Smooth muscle cell of trachea (primary cell): ENCODE measurements at places on chromosomes 2 and 18. TPM values are rescaled to one million over a fixed set of nuclear protein-coding genes. Genes with fewer than 3 reads are reported as not detected.

CCDC141 gene
- total RNA-seq, result under 0.01 and 0.29 TPM in 2 replicates

HOXD1 gene
- total RNA-seq, result not detected in 2 replicates

AQP4 gene
- not detected in 2 replicates for total RNA-seq

ALPP gene
- under 0.01 TPM in 1 of 2 replicates, not detected in the other for total RNA-seq

SERPINB10 gene
- not detected in 2 replicates for total RNA-seq

MAL gene
- 0.17 TPM in 1 of 2 replicates, not detected in the other for total RNA-seq

RTP5 gene
- not detected in 2 replicates for total RNA-seq

RMND5A gene
- 10.6 and 18.2 TPM in 2 replicates for total RNA-seq

GAD1 gene
- 0.33 TPM in 1 of 2 replicates, not detected in the other for total RNA-seq

NT5DC4 gene
- not detected in 2 replicates for total RNA-seq

FAM237A gene
- not detected in 2 replicates for total RNA-seq

RSAD2 gene
- 0.44 and 0.50 TPM in 2 replicates for total RNA-seq

DCC gene
- total RNA-seq, result 0.17 and 2.5 TPM in 2 replicates

NETO1 gene
- 0.17 TPM in 1 of 2 replicates, not detected in the other for total RNA-seq

ACMSD gene
- total RNA-seq, result not detected in 2 replicates

PJVK gene
- total RNA-seq, result 2.0 and 2.5 TPM in 2 replicates

SMIM21 gene
- total RNA-seq, result not detected in 2 replicates

GATA6 gene
- 5.7 and 7.9 TPM in 2 replicates for total RNA-seq

IL36RN gene
- total RNA-seq, result not detected in 2 replicates
